ENCODE measurements at places on chromosomes 1 and 21.
A peak's percentile ranks its signal among the peaks of the same experiment; 100 is the strongest.

- no peak for ATAC-seq
These were observed 19.6 kb upstream of the PDPN start for GRCh38 chr1:13564073-13564472.

- no peak for ATAC-seq
These were observed 40.2 kb upstream of the METTL18 start for GRCh38 chr1:169834869-169835268.

GRCh38 chr1:108886292-108886691 lies 9.5 kb downstream of the GPSM2 start:
- ATAC-seq = no peak

GRCh38 chr1:26719205-26719604 lies 23.4 kb downstream of the ARID1A start:
- ATAC-seq = no peak

- ATAC-seq = no peak
These were observed 15.8 kb downstream of the INPP5B start for GRCh38 chr1:37931102-37931360.

DNA sequence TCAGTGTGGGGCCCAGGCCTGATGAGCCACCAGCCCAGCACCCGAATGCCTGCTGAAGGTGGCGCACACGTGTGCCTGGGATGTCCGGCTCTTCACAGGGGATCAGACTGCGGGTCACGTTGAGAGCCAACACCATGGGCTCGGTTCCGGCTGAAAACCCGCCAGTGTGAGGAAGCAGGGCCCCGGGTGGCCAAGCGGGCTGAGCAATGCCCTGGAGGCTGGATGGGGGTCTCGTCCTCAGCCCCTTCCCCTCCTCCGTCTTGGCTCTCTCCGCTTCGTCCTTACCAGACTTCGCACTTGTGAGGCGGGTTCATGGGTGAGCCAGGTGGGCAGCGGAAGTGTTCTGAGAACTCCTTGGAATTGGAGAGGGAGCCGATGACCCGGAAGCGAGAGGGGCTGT lies 43.0 kb upstream of the EIF4G3 start:
- ATAC-seq = no peak

- peak; percentile 34 for ATAC-seq
These were observed 361 bp downstream of the TMCC2 start for GRCh38 chr1:205228093-205228521.

GRCh38 chr1:185632659-185633423 lies 101.3 kb upstream of the HMCN1 start:
- ATAC-seq = no peak

- no peak for ATAC-seq
These were observed 31.4 kb upstream of the ARTN start for GRCh38 chr1:43902058-43902831.

GRCh38 chr21:42290505-42290904 lies 24.7 kb downstream of the TFF3 start:
- ATAC-seq = no peak

- ATAC-seq = peak; percentile 15
These were observed 72.6 kb upstream of the IPO9 start for GRCh38 chr1:201756406-201756805.

- ATAC-seq = peak; percentile 77
These were observed 15.7 kb upstream of the FGR start for GRCh38 chr1:27650539-27651175.

DNA sequence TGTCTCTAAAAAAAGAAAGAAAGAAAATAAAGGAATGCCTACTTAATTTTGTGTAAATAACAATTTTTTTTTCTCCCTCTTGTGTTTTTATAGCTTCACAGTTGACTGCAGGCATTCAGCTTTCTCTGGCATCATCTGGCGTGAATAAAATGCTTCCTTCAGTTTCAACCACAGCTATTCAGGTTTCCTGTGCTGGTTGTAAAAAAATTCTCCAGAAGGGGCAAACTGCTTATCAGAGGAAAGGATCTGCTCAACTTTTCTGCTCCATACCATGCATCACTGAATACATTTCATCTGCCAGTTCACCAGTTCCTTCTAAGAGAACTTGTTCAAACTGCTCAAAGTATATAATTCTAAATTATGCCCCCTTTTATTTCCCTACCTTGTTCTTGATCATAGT lies 18.0 kb downstream of the ZMYM1 start:
- ATAC-seq = peak; percentile 96

DNA sequence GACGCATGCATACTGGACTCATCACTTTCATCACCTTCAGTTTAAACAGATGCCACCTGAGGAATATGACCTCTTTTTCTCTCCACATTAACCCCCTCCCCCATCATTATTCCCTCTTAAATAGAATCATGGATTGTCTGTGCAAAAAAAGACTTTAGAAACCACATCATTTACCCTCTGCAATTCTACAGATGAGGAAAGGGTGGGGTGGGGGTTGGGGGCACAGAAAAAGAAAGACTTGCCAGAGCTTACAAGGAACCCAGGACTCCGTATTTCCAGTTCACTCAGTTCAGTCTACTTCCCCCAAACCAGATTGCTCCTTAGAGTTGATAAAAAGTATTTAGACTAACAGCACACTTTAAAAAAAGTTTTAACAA lies 26.2 kb upstream of the NFIA start:
- no peak for ATAC-seq

- ATAC-seq = no peak
These were observed 115.0 kb downstream of the FCRL5 start for GRCh38 chr1:157437296-157437695.

DNA sequence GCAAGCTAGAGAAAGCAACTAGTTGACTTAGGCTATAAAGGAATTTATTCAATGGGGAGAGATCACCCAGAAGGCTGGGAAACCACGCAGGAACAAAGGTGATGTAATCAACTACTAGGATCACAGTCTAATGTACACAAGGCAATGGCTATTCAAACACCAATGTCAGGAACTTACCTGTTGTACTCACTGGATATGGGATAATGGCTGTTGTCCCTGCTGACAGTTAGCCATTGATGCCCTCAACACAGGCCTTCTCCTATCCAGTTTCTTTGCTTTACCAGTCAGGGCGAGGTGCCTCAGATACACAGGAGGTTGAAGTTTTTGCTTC lies 32.3 kb downstream of the C21orf91 start:
- ATAC-seq = no peak

GRCh38 chr1:182259229-182259872 lies 132.2 kb downstream of the GLUL start:
- no peak for ATAC-seq

DNA sequence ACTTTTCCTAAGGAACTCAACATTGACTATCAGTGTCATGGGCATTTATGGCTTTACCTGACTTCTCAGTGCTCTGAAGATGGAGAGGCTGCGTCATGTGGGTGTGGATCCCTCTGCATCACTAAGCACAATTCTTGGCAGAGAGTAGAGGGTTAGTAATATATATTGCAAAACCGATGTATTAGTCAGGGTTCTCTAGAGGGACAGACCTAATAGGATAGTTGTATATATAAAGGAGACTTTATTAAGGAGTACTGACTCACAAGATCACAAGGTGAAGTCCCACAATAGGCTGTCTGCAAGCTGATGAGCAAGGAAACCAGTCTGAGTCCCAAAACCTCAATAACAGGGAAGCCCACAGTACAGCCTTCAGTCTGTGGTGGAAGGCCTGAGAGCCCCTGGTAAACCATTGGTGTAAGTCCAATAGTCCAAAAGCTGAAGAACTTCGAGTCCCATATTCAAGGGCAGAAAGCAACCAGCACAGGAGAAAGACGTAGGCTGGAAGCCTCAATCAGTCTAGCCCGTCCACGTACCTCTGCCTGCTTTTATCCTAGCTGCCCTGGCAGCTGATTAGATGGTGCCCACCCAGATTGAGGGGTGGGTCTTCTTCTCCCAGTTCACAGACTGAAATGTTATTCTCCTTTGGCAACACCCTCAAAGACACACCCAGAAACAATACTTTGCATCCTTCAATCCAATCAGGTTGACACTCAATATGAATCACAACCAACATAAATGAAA lies 159.7 kb upstream of the NRIP1 start:
- ATAC-seq = no peak

DNA sequence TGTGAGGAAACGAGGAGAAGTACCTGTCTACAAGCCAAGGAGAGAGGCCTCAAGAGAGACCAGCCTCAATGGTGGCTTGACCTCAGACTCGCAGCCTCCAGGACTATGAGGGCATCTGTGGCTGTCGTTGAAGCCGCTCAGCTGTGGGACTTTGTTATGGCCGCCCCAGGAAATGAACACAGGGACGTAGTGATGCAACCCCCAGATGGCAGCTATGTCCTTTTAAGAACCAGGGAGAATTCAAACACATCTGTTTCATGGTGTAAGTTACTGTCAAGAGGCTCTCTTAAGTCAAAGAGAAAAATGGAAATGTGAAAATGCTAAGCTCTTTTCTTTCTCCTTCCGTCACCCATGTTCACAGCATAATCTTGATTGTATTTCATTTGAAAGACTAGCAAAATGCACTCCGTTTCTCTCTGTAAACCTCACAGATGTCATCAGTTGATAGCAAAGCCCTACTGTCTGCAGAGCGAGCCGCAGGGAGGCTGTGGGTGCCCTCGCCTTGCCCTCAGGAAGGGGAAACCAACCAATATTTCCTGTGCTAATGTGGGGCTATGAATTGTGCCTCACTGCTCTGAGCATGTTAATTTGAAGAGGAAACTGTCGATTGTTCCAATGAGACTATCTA lies 21.3 kb downstream of the UBASH3A start:
- no peak for ATAC-seq

DNA sequence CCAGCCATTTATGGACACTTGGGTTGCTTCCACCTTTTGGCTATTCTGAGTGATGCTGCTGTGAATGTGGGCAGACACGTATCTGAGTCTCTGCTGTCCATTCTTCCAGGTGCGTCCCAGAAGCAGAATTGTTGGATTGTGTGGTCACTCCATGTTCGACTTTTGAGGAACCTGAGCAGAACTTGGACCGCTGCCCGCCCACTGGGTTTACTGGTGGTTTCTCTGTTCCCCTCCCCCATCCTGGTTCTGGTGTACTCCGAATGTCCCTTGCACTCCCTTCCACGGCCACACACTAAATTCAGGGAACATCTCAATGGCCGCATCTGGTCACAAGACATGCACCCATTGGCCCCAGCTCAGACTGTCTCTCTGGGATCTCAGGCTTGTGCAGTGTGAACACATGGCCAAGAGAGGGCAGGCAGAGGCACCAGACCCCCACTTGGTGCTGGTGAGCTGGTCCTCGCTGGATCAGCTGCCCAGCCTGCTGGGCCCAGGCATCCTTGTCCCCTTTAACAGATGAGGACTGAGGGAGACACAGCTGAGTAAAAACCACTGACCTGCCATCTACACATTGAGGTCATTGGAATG lies 565.1 kb downstream of the NPHP4 start:
- ATAC-seq = no peak

DNA sequence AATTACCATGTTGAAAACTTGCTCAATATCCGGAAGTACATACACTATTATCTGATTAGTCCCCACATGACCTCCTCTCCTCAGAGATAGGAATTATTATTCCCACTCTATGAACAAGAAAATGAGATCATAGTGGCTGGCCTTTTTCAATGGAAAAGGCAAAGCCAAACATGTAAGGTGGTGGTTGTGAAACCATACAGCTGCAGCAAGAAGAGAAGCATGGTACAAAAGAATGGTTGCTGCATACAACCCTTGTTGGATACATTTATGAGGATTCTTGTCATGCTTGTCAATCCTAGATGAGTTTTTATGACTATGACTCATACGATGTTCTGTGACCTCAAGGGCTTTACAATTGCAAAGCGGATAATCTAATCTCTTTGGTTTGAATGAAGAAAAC lies 514.7 kb downstream of the PLPP3 start:
- no peak for ATAC-seq

DNA sequence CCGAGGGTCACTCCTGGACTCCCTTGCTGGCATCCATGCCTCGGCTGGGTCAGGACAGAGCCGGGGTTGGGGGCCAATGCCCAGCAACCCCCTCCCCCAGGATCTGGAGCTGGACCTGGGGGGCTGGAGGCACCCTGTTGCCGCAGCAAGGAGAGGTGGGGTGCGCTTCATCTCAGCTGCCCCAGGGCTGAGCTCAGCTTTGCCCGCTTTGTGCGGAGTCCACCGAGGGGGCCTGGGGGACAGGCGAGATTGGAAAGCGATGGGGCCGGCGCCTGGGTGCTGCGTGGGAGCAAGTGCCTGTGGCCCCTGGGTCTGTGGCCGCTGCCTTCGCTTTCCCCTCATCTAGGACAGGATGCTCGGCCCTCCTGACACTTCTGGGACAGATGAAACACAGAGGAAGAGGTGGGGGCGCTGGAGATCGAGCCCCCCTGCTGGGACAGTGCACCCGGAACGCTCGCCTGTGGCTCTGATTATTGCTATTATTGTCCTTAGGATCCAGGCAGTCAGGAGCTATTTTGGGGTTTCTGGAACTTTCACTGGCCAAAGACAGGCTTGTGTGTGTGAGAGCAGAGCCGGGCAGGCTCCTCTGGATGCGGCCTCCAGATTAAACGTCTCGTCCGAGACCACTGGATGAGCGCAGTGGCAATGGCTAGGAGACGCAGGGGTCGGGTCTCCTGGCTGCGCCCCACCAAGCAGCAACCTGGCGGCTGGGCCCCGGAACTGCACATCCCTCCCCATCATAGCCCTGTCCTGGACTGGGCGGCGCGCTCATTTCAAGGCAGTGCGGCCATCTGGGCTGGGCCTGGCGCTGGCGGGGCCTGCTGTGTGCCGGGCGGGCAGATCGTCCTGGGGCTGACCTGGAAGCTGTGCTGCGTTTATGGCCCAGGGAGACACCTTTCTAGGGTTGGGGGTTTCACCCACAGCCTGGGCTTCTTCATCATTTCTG lies 13.8 kb downstream of the PRDM16 start:
- ATAC-seq = no peak

DNA sequence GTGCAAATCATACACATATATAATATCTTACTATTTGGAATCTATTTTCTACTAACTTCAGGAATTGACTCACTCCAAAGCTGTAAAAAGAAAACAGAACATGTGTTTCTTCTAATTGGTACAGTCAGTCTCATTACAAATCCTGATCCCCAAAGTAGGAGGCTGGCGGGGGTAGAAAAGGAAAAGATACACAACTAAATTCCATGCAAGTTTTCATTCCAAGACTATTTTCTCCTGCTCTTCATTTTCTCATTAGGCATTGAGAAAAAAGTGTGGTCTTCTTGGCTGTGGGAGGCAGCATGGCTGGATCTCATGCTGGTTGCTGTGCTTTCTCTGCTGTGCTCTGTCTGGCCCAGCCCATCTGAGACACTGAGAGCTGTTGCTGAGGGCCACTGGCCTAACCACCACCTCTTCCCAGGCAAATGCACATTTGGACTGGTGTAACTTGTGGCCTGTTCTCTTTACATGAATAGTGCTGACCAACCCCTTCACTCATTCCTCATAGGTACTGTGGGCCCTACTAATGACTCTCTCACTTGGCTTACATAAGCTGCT lies 1107.5 kb upstream of the B3GALT2 start:
- no peak for ATAC-seq

DNA sequence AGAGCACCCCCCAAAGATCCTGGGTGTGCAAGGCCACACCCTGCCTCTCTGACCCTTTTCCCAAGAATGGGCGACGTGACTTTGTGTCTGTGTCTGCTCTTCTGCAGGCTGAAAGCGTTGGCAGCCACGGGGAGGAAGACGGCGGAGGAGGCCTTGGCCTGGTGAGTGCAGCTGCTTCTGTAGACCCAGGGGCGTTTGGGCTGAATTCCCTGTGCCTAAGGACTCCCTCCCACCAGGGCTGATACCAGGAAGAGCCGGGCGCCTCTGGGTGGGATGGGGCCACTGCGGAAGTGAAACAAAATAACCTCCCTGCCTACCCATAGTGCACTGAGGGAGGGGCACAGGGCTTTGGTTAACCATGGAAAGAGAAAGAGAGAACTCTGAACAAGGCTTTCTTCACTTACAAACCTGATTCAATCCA lies 2.5 kb downstream of the UBASH3A start:
- no peak for ATAC-seq

All from SK-N-SH treated with all-trans-retinoic acid at 6 μM for 48 hours (cell line).